ENCODE measurements at places on chromosomes 13 and 19.

DNA sequence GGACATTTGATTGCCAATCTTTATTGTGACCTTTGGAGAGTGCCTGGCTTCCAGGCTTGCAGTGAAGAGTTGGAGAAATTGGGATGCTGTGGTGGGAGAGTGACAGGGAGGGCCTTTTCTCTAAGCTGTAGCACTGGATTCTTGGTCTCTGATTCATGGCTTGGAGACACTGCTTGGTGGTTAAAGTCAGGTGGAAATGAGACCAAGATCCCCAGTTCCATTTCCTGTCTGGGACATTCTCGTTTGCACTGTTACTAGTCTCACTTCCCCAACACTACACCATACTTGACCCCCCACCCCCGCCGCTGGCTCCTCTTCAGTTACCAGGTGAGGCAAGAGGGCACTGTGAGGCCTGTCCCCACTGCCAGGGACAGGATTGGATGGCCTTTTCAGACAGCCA lies 2.9 kb downstream of the SUPT5H start:
- peak; percentile 76 for DNase-seq

DNA sequence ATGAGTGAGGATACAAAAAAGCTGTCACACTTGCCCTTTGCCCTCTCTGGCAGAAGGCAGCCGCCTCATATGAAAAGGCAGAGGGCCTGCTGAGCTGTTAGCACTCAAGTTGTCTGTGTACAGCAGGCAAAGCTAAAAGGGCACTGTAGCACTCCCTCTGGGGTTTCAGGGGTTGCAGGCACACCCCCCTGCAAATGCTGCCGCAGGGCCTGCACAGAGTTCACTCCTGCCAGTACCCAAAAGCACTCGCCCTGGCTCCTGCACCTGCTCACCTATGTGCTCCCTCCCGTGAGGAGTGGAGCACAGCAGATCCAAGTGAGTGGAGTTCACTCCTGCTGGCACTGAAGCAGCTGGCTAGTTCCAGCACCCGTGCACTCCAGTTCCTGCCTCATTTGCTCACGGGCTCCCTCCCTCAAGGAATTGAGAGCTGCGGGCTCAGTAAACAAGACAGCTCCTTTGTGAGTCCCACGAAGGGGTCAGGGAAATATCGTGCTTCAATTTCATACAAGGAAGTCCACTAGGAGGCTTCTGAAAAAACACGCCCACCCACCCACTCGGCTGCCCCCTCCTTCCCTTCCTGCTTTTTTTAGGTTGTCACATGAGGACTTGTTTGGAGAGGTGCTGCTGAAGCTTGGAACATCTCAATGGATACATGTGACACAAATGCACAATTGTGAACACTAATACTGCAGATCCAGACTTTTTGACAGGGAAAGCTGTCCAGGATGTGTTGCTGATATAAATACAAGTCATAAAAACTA lies 9.9 kb upstream of the RCBTB2 start:
- peak; percentile 40 for DNase-seq

DNA sequence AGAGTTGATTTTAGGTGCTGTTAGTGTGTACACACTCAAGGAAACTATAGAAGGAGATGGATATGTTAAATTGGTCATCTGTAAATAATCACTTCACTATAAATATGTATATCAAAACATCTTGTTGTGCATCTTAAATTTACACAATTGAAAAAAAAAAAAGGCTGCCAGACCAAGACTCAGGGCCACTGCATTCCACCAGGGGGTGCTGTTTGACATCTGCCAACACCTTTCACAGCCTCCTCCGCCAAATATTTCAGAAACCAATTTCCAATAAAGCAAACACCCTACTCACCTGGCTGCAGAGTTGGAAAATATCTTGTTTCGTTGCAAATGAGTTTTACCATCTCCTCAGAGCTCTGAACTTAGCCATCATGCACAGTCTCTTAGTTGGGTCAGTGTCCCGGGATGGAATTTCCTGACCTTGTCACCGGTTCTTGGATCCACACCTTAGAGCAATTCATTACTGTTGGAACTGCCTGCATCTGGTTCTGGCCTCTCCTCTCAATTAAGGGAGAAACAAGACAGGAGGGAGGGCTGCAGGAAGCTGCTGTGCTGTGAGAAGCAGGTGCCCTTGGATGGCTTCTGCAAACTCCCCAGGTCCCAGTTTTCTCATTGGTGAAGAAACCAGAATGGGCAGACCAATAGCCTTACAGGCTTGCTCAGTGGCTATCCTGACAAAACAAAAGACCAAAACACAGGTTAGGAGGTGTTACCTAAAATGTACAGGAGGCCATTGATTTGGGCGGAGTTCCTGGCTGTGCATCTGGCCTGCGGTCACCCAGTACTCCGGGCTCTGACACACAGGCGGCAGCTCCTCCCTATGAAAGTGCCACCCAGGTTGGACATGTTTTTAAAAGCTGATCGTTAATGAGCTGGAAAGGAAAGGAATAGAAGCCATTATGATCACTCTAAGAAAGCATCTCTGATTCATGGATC lies 746.6 kb downstream of the UQCRFS1 start:
- DNase-seq = peak; percentile 72

- no peak for DNase-seq
These were observed 113.9 kb upstream of the IRS2 start for GRCh38 chr13:109900320-109900719.

DNA sequence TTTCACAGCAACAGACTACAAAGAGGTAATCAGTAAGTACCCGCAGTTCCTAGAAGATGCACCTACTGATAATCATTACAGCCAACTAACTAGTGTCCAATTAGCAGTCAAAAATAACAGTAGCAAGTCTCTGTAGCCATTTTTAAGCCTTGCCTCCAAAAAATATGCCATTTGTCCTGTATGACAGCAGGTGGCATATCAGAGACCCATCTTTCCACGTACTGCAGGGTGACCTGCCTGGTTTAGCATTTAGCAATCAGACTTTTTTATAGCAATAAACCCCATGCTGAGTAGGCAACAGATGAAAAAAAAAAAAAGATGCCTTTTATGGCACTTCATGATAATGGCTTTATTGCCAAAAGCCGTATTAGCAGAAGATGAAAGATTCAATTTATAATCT lies 155.3 kb upstream of the LSM14A start:
- no peak for DNase-seq

DNA sequence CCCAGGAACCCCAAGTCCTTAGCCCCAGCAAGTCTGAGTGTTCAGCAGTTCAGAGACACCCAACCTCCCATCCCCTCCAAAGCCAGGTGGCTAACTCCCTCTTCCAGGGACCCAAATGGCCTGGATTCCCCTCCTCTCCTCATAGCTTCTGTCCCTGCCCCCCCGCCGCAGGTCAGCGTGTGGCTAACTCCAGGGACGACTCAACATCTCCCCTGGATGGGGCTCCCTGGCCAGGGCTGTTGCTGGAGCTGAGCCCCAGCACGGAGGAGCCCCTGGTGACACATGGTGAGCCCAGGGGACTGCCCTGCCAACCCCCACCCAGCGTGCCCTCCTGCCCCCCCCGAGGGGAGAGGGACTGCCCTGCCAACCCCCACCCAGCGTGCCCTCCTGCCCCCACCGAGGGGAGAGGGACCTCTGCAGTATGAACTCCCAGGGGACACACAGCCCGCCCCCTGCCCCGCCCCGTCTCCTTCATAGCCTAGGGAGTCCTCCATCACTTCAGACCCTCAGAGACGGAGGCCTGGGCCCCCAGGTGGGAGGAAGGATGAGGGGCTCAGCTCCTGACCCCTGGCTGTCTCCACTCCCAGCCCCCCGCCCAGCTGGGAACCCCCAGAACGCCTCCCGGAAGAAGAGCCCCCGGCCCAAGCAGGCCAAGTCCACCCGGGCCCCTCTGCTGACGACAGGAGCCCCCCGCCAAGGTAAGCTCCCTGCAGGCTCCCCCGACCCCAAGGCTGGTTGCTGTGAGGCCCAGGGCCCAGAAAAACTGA lies 1.7 kb downstream of the SSC5D start:
- no peak for DNase-seq

DNA sequence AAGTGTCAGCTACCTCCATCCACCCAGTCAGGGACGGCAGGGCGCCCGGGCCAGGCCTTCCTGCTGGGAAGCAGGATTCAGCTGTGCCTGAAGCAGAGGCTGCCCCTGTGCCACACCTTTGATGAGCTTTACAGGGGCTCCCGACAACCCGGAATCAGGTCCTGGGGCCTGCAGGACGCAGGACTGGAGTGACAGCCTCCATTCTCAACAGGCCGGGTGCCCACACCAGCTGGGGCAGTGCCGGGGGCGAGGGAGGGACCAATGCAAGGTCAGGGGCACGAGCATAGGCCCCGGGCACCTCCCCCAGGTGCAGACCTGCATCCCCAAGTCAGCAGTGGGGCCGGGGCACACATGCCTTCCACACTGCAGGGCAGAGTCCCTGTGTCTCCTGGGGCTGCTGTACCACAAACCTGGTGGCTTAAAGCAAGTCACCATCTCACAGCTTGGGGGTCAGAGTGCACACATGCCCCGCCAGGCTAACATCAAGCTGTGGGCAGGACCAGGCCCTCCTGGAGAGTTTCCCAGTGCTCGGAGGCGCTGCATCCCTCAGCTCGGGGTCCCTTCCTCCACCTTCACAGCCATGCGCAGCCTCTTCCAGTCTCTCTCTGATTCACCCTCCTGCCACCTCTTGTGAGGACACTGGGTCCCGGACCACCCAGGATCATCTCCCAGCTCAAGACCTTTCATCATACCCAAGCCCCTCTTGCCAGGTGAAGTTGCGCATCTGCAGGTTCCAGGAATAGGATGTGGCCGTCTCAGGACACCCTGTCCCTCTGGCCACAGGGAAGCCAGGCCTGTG lies 13.4 kb downstream of the UBXN6 start:
- DNase-seq = no peak

- peak; percentile 87 for DNase-seq
These were observed 18.6 kb downstream of the DEDD2 start for GRCh38 chr19:42198676-42199439.

GRCh38 chr13:57452228-57452627 lies 179.3 kb upstream of the PCDH17 start:
- no peak for DNase-seq

DNA sequence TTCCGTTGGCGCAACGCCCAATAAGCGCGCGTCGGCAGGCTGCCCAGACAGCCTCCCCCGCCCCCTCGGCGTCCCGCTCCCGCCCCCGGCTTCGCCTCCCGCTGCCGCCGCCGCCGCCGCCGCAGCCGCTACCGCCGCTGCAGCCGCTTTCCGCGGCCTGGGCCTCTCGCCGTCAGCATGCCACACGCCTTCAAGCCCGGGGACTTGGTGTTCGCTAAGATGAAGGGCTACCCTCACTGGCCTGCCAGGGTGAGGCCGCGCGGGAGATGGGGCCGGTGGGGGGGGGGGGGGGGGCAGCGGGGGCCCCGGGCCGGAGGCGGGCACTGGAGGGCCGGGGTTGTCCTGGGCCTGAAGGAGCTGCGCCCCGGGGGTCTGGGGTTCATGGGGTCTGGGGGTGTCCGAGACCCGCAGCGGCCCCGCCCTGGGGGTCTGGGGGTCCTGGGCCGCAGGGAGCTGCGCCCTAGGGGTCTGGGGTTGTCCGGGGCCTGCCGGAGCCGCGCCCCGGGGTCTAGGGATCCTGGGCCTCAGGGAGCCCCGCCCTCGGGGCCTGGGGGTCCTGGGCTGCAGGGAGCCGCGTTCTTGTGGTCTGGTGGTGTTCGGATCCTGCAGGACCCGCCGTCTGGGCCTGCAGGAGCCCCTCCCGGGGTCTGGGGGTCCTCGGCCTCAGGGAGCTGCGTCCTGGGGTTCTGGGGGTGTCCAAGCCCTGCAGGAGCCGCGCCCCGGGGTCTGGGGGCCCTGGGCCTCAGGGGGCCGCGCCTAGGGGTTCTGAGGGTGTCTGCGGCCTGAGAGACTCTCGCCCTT lies at the start of gene HDGFL2:
Gene HDGFL2, plus strand, starts transcription at position 124 of the 801 bp plus-strand sequence. Its CDS starts 54 bp downstream, at position 178.
- DNase-seq = no peak

All from OCI-LY7 (cell line).